ENCODE measurements at places on chromosomes 12 and 14. TPM values are rescaled to one million over a fixed set of nuclear protein-coding genes. Genes with fewer than 3 reads are reported as not detected.

DNA sequence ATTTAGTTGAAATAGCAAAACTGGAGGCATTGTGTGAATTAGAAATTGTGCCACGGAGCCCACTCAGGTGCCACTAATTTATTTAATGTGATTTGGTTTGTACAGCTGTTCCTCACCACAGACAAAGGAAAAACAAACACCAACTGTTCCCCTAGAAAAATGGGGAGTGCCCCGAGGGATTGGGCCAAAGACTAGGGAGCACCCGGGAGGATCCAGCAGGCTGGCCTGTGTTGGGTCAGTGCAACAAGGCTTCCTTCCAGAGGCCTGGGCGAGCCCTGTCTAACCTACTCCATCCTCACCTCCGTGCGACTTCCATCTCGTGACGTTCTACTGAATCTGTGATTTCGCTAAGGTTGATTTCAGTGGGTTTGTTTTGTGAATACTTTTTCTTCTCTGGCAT, 206.2 kb downstream of the CHST11 start:
- no peak for DNase-seq

GRCh38 chr14:55333711-55334485, 62.7 kb downstream of the FBXO34 start:
- no peak for DNase-seq

DNA sequence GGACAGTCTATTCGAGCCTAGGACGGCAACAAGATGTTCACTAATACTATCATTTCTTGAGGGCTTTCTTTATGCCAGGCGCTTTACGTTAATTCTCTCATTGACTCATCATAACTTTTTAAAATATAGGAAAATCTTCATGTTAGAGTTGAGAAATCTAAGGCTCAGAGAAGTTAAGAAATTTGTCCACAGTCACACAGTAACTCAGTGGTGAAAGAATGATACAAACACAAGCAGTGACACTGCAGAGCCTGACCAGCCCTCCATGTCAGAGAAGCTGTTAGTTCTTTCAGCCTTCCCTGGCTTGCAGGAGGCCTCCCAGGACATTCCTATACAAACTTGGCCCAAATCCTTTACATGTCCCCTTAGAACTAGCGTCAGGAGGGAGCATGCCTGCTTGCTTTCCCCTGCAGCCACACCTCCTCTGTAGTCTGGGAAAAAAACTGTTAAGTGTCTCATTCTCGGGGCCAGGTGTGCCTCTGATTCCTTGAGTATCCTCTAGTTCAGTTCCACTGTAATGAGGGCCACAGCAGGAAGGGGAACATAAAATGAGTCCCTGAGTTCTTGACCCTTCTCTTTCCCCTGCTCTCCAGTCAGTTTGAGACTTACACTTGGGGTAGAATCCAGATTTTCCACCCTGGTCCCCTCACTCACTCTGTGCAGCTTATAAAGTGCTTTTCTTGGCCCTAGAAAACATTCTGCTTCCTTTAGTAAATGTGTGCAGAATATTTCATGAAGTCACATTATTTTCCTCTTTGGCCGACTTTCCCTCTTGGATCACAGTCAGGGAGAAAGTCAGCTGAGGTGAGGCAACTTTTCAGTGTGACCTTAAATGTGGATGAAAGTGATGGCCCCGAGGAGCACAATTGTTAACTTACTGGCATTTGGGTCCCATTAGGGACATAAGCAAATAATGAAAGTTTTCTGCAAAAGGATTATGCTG, 152.2 kb upstream of the HIF1A start:
- no peak for DNase-seq

DNA sequence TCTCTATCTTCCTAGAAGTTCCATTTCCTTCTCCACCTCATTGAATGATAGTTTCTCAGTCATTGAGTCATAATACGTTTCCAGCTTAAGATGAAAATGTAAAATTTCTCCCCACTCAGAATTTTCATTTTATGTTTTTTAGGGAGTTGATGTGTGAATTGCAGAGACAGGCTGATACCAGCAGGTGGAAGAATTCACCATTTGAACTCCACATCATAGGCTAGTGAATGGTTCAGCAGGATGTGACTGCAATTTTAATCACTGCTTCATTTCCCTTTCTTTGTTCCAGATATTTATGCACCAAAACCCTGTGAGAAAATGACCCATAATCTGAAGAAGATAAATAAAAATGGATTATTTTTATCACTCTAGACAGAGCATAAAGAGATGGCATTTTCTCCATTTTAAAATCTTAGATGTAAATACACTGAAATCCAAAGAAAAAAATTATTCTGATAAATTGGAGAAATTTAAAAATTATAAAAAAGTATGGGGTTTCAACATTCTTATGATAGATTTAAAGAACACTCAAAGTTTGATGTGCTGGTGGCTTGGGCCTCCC, 10.6 kb upstream of the PYGL start:
- DNase-seq, result no peak

GRCh38 chr12:98719515-98720504, 74.7 kb downstream of the APAF1 start:
- no peak for DNase-seq

GRCh38 chr14:57244106-57244505, 24.6 kb downstream of the EXOC5 start:
- no peak for DNase-seq

DNA sequence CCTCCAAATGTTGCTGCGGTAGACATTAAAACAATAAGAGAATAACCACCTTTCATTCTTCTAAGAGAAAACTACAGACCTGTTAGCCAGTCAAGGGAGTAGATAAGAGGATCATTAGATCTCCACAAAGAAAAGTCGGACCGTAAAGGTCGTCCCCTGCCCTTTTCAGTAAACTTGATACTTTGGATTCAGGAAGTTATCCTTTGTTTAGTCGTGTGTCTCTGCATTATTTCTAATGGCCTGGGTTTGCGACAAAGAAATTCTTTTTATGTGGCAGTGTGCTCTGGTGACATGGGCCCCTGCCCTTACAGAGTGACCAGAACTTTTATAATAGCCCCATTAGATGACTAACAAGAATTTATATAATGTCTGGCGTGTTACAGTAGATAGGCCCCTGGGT, 44.6 kb upstream of the EVL start:
- no peak for DNase-seq

GRCh38 chr14:31068235-31068634, 42.1 kb upstream of the STRN3 start:
- DNase-seq, result no peak

GRCh38 chr14:61591862-61592261, 103.5 kb upstream of the HIF1A start:
- no peak for DNase-seq

- DNase-seq, result no peak
These were observed 27.2 kb downstream of the NRDE2 start for GRCh38 chr14:90304502-90304901.

DNA sequence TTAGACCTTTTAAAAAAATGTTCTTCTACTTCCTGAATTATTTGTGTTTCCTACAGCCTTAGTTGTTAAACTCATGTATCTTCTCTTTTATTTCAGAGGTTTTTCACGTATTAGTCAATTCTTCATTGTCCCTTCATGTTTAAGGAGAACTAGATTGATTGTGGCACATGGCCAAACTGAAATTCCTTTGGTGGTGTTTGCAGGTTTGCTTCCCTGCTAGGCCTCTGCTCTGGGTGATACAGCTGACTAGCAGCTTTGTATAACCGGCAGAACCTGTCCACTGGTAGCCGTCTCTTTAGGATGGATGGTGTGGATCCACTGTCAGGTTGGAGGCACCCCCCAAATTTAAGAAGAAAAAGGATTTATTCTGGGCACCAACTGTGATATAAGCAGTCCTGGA, 262.1 kb downstream of the FBXL14 start:
- peak; percentile 33 for DNase-seq

GRCh38 chr12:120276734-120277133, 11.2 kb upstream of the PXN start:
- no peak for DNase-seq

DNA sequence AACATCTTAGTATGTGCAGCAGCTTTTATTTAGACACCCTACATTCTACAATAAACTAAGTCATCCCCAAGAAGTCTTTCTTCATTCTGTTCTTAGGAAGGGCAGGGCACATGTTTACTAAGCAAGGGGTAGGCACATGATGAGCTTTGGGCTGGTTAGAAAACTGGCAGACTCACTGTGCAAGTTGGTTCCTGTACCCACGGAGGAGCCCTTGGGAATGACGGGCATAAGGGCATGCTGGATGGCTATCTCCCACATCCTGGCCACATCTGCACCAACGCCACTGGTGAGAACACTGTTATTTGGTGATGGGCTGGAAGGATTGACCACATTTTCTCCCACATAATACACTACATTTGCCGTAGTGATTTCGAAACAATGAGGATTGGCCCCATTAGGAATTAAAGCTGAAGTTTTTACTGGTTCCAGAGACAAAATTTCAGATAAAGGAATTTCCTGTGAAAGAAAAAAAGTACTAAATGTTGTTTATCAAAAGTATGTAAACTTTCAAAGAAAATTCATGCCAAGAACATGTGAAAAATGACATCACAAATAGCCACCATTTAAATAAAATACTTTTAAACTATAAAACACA, 297.0 kb downstream of the PRKD1 start:
- DNase-seq, result no peak

DNA sequence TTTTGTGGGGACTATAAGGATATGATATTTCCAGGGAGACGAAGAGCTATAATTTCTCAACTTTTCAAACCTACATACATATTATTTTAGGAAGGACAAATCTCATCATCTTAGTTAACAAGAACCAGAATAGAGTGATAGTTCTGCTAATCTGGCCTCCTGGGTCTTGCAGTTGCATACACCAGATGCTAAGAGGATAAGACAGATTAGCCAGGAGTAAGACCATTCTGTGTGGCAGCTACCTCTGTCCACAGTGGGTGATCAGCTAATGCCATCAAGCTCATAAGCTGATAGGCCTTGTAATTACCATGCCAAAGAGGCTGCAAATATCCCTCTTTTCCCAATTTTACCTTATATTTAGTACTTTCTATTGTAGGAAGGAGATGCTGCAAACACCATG, 776.8 kb downstream of the NRXN3 start:
- DNase-seq, result no peak

- DNase-seq, result no peak
These were observed 171.5 kb downstream of the ASCL1 start for GRCh38 chr12:103128862-103129501.

GRCh38 chr12:104604995-104605675, 148.4 kb downstream of the CHST11 start:
- DNase-seq, result no peak

The RAD51AP1 gene
- 16.3 TPM for total RNA-seq

The SSPN gene
- total RNA-seq, result 19.4 TPM

The OLR1 gene
- 1.4 TPM for total RNA-seq

The SERPINA12 gene
- not detected for total RNA-seq

The KRT78 gene
- total RNA-seq, result not detected

Measured in mesothelial cell of epicardium (in vitro differentiated cells).